Activated T-helper 9 cell treated with anti-CD3 and anti-CD28 coated beads, Interleukin-2, amount 50 U/mL, for 16 hours (primary cell): ENCODE measurements at places on chromosomes 1 and 21.

DNA sequence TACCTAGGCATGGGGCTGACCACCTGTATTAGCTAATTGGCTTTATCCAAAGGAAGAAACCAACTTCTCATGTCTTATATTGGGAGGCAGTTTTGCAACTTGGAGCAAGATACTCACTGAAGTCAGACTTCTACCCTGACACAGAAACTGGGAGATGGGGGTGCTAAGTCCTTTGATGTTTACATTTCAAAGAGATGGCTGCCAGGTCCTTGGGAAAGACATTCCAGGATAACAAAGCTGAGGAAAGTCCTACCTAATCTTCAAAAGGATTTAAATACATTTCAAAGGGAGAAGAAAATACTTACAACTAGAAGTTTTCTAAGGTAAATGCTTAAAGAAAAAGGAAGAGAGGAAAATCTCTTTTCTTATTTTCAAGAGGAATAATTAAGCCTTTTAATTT, 62.1 kb downstream of the FH start:
- DNase-seq = no peak

DNA sequence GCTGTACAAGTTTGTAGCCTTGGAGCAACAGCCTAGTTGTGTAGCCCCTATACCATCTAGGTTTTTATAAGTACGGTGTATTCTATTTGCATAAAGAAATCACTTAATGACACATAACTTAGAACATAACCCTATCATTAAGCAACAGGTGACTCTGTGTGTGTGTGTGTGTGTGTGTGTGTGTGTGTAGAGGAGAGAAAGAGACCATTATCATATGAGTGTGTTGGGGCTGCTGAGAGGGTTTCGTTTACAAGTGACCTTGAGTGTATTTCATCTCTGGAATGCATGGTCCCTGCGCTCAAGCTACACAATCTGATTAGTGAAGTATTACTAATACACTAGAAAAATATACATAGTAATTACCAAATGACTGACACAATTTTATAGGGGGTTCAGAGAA, 115.1 kb downstream of the RABGAP1L start:
- no peak for DNase-seq

GRCh38 chr21:32372755-32373154, 20.1 kb downstream of the URB1 start:
- no peak for DNase-seq

DNA sequence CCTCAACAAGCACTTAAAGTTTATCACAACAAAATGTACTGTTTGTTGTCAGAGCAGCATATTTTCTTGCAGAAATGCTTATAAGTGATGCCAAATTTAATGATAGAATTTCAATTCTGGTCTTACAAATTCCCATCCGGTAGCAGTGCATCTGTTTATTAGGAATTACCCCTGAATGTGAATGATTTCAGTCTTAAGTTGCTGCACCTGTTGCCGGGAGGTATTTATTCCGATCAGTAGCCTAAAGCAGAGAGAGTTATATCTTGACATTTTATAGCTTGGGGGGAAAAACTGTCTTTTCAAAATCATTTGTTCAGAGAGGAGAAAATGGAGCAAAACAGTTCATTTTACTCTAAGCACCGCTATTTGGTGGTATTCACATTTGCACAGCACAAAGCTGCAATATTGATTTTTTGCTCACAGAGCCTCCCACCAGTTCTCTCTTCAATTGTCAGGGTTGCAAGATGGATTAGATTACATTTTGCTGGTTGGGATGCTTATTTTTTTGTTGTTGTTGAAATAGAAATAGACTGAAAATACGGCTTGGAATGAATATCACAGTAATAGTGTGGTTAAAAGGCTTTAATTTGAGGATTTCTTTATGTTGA, 98.6 kb downstream of the ADGRL2 start:
- no peak for DNase-seq

GRCh38 chr1:94660994-94661393, 119.4 kb upstream of the F3 start:
- no peak for DNase-seq

DNA sequence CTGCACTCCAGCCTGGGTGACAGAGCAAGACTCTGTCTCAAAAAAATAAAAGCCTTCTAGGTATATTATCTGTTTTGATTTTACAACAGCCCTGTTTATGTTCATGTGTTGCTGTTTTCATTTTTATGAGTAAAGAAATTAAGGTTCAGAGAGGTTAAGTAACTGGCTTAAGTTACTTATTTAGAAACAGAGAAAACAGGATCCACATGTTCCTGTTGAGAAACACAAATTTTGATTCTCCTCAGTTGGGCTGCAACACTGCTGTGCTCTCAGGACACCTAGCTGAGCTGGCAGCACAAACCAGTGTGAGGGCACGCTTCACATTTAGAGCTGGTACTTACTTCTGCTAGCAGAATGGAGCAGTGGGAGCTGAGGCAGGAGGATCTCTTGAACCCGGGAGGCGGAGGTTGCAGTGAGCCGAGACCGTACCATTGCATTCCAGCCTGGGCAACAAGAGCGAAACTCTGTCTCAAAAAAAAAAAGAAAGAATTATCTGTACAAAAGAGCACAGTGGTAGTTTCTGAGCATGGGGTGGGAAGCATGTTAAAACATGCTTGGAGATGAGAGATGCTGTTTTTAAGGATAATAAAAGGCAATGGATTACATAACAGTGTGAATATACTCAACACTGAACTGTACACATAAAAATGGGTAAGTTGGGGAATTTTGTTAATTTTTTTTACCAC, 2.4 kb downstream of the SPRTN start:
- no peak for DNase-seq

GRCh38 chr1:10909697-10910680, 102.5 kb upstream of the TARDBP start:
- peak; percentile 50 for DNase-seq

DNA sequence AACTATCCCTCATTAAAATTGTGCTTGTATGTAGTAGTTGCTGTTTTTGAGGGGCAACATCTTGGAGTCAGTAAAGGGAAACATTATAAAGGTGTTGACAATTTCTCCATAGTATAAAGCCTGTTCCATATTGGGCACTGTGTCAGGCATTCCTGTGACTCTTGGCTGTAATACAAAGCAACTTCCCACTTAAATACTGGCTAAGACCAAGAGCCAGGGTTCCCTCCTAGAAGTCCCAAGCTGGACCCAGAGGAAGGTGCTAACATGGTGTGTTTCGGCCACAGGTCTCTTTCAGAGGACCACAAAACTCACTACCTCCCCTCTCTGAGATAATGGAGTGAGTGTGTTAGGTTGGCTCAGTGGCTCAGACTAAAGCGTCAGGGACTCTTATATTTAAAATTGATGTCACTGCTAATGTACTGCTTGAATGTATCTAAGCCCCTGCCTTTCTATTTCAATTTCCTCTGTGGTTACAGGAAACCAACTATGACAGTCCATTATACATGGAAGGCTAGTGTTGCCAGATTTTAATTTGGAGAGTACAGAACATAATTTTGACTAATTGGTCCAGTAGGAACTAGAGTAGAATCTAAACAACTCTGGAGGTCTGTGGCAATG, 74.7 kb upstream of the RGL1 start:
- no peak for DNase-seq
